ENCODE measurements at places on chromosomes 1 and 21.

DNA sequence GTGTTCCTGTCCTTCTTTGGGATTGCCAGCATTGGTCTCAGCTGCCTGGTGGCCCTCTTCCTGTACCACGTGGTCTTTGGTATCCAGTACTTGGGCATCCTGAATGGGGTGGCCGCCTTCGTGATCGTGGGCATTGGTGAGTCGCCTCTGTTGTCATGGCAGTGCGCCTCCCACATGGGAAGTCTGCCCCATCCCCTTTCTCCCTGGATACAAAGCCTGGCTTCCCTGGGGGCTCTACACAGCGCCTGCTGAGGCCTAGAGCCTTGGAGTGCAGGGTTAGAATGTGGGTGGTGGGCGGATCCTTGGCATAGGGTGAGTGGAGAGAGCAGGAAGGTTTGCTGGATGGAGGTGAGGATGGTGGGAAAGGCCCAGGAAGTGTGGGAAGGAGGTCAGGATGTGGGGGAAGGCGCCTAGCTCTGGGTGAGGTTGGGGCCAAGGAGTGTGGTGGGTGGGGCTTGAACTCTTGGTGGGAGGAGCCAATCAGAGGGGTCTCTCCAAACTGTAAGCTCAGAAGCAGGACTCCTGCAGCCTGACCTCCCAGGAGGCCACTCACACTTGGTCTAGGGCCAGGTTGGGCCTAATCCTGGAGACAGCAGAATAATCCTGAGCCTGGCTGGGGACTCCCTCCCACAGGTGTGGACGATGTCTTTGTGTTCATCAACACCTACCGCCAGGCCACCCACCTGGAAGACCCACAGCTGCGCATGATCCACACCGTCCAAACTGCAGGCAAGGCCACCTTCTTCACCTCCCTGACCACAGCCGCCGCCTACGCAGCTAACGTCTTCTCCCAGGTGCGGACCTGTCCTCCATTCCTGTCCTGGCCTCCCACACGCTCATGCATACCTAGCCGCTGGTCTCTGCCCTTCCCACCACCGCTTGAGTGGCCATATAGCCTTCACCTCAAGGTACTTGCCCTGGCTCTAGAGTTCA lies 36.7 kb downstream of the DISP3 start:
- no peak for DNase-seq

GRCh38 chr1:6703016-6703415 lies 1.4 kb upstream of the DNAJC11 start:
- DNase-seq: no peak

GRCh38 chr1:82700476-82700875 lies 899.7 kb downstream of the ADGRL2 start:
- DNase-seq: no peak

GRCh38 chr1:100441146-100441545 lies 88.8 kb downstream of the CDC14A start:
- DNase-seq: no peak

DNA sequence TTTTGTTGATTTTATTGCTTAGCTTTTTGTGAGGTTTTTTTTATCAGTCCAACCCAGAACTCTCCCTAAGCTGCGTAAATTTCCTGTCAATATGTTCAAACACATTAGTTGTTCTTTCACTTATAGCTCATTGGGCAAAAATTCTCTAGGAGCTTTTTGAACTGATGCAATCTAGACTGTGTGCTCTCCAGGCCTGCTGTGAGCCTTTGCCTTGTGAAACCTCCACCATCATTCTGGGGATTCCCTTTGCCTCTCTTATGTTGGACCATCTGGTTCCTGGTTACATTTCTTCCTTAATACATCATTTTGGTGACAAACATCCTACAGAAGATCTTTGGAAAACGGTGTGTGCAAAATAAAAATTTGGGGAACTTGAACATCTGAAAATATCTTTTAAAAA lies 247.2 kb downstream of the LRRC7 start:
- no peak for DNase-seq

GRCh38 chr1:37958690-37959089 lies 11.8 kb upstream of the INPP5B start:
- DNase-seq: no peak

GRCh38 chr1:219660666-219661463 lies 48.0 kb upstream of the ZC3H11B start:
- peak; percentile 32 for DNase-seq

GRCh38 chr1:182173808-182174512 lies 112.4 kb upstream of the ZNF648 start:
- DNase-seq: no peak

DNA sequence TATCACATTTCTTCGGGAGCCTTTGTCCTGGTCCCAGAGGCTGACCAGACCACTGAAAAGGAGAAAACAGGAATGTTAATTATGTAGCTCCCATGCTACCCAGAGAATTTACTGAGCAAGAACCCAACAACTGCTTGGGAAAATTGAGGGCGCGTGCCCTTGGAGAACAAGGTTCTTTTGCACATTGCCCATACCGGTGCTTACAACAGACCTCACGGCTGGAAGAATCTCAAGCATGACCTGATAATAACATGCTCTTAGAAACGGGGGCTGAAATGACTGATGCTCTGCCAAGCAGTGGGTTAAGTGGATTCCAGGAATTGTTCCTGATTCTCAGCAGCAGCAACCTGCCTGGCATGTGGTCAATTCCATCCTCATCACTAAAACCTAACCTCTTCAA lies 49.3 kb upstream of the AJAP1 start:
- DNase-seq: no peak

DNA sequence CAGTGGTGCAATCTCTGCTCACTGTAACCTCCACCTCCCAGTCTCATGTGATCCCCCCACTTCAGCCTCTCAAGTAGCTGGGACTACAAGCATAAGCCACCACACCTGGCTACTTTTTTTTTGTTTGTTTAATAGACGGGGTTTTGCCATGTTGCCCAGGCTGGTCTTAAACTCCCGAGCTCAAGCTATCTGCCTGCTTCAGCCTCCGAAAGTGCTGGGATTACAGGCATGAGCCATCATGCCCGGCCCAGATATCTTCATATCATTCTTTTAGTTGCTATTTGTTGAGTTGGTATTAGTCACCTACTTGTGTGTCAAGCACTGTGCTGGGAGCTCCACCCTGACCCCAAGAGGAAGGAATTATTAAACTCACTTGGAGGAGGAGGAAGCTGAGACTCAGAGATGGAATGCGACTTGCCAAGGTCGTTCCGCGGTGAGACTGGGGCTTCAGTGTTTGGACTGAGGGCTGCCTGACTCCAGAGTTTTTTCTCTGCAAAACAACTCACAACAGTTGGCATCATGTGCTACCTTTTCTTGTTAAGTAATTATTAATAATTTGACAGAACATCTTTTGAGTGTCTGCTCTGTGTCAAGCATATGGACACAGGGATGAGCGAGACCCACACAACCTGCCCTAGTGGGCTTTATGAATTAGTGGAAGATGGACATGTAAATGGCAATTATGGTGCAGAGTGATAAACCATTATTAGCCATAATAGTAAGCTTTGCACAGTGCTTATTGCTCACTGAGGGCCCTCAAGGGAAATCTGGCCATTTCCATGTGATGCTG lies 132.0 kb downstream of the FOXD2 start:
- DNase-seq: no peak

DNA sequence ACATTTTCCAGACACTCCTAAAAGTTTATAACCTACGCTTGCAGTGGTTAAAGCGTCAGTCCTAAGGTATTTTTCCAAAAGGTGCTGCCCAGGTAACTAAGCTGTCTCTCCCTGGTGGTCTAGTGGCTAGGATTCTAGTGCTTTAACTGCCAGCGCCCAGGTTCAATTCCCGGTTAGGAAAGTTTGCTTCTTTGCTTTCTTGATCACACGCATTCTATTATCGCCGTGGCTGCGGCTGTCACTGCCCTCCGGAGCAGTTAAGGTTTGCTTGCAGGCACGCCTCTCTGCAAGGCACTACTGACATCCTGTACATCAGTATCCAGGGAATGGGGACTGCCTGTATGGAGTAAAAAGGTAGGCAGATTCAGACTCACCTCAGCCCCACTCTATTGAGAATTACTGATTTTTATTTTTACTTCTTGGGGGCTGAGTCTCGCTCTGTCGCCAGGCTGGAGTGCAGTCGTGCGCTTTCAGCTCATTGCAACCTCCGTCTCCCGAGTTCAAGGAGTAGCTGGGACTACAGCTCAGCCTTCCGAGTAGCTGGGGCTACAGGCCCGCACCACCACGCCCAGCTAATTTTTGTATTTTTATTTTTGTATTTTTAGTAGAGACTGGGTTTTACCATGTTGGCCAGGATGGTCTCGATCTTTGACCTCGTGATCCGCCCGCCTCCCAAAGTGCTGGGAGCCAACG lies 53.2 kb upstream of the CFAP126 start:
- DNase-seq: no peak

- DNase-seq: no peak
These were observed 23.6 kb upstream of the SPSB1 start for GRCh38 chr1:9269078-9269501.

- no peak for DNase-seq
These were observed 383.2 kb downstream of the DISC1 start for GRCh38 chr1:232009741-232010140.

GRCh38 chr1:118890851-118891384 lies 97.2 kb downstream of the TBX15 start:
- DNase-seq: no peak

GRCh38 chr1:64513545-64513944 lies 43.6 kb downstream of the CACHD1 start:
- DNase-seq: no peak

- no peak for DNase-seq
These were observed 83.5 kb upstream of the PRDX6 start for GRCh38 chr1:173393659-173394000.

Data from stimulated activated CD4-positive, alpha-beta T cell treated with anti-CD3 and anti-CD28 coated beads, Interleukin-12 subunit alpha, Interleukin-12 subunit beta, amount 100 ng/mL, for 24 hours (primary cell).